ENCODE measurements at places on chromosomes 6 and 20.

DNA sequence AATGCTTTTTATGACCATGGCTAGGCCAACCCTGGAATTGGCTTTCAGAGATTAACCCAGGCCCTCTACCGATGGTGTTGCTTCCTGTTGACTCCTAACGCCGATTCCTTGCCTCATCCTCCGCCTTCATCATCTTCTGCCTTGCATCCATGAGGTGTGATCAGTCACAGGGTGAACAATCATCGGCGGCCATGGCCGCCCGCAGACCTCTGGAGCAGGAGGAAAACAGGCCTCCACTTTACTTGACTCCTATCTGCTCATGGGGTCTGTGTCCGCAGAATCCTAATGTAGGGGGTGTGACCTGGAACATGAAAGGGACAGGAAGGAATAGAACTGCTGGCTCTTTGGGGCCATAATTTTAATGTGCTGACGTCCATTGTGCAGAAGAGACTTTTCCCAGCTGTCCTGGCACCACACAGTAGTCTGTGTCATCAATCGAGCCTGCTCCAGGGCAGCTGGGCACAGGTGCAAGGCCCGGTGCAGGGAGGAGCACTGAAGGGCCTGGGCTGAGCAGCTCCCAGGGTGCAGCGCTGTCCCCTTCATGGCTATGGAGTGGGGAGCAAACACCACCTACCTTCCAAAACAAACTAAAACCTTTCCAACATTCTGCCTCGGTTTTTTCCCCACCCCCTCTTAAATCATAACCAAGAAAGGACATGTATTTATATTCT lies 8.0 kb downstream of the SLC22A3 start:
- H3K4me1 ChIP-seq, result no peaks in the 10 kb centered on the region
- H3K36me3 ChIP-seq, result no peaks in the 10 kb centered on the region
- no peak overlapping the region for H3K27ac ChIP-seq
- peaks cover 8% of the 10 kb centered on the region for H3K27me3 ChIP-seq

- no peak overlapping the region for H3K4me3 ChIP-seq
- H3K27me3 ChIP-seq, result peaks cover 3% of the 10 kb centered on the region
- no peak for DNase-seq
- H3K4me1 ChIP-seq, result no peaks in the 10 kb centered on the region
These were observed 204.1 kb downstream of the SIM1 start for GRCh38 chr6:100260584-100260983.

DNA sequence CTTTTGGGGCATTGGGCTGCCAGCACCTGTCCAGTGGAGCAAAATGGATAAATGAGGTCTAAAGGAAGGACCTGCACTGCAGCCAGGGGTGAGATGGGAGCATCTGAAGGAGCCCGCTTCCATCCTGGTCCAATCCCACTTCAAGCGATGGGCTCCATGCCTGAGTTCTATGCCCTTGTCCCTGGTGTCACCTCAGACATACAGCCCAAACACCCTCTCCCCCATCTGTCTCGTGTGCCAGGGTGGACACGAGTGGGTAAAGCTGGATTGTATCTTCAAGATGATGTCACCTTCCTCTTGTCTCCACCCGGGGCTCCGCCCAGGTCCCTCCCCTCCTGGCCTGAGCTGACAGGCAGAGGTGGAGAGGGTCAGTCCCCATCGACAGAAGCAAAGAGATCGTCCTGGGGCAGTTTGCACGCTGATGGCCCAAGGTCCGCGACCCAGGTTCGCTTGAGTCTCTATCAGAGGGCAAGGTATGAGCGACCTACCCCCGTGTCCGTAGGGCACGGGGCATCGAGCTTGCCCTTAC lies 544 bp downstream of the SMIM29 start:
- H3K36me3 ChIP-seq, result peaks cover 21% of the 10 kb centered on the region
- peak overlapping the region; percentile 86 for H3K27ac ChIP-seq
- H3K27me3 ChIP-seq, result no peaks in the 10 kb centered on the region
- peak overlapping the region; percentile 85 for H3K4me3 ChIP-seq

GRCh38 chr20:20611167-20611566 lies 101.3 kb downstream of the RALGAPA2 start:
- H3K27me3 ChIP-seq, result no peaks in the 10 kb centered on the region
- no peak overlapping the region for H3K27ac ChIP-seq
- peaks cover 11% of the 10 kb centered on the region for H3K36me3 ChIP-seq
- DNase-seq, result no peak
- no peaks in the 10 kb centered on the region for H3K4me1 ChIP-seq

DNA sequence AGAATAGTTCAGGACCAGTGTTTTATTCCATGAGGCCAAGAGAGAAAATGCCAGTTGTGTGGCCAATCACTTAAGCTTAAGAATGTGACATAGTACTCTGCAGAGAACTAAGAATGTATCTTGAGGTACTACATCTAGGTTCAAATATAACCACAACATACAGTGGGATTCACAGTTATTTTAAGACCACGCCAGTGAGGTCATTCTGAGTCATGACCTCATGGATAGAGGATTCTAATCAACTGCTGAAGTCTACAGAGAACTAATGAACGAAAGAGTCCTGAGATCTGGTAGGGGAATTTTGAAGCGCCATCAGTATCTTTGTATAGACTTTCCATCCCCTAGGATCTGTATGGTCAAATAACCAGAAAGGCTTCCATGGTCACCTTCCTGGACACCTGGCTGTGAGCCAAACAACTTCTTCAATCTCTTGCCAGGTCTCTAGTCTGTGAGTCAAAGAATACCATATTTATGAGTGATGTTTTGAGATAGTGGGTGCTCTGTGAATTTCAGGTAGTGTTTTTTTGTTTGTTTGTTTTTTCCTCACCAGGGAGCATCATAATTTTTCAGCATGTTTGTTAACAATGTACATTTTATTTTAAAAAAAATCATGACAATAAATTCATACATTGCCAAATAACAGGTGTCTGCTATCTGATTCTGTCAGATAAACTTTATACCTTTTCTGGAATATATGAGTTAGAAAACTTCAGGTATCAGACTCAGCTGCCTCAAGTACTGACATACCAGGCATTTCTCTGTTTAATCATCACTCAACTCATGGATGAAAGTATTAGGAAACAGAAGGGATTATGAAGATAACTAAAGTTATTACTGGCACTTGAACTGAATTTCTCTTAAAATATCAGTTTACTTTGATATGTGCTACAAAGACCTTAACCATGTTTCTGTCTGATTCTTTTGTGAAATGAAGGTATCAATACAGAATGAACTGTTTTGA lies 217.9 kb downstream of the PLCB4 start:
- H3K27me3 ChIP-seq, result no peaks in the 10 kb centered on the region
- no peaks in the 10 kb centered on the region for H3K36me3 ChIP-seq
- no peak for DNase-seq
- H3K4me3 ChIP-seq, result no peak overlapping the region
- no peaks in the 10 kb centered on the region for H3K4me1 ChIP-seq

DNA sequence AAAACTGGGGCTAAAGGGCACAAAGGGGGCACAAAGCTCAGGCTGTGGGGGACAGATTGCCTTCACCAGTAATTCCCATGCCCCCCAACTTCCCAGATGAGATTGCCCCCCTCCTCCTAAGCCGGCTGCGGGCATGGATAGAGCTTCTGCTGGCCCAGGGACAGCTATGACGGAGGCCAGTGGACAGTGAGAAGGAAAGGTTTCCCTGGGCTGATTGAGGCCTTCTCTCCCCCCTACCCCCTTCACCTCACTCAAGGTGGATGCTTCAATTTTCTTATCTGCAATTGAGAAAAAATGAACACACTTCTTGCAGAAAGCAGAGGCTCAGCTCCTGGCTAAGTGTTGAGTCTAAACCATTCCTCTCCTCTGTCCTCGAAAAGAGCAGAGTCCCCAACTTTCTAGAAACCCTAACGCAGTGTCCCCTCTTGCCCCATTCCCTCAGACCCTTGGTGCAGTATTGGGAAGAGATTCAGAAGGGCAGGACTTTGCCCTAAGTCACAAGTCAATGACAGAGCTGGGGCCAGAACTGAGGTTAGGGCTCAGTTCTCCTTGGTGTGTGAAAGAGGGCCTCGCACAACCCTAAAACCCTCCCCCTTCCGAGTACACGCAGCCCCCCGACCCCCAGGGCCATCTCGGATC lies 808 bp downstream of the SDC4 start:
- H3K4me1 ChIP-seq, result peaks cover 46% of the 10 kb centered on the region
- H3K4me3 ChIP-seq, result peak overlapping the region; percentile 79
- peaks cover 8% of the 10 kb centered on the region for H3K36me3 ChIP-seq
- H3K27ac ChIP-seq, result peak overlapping the region; percentile 81
- no peak for DNase-seq

DNA sequence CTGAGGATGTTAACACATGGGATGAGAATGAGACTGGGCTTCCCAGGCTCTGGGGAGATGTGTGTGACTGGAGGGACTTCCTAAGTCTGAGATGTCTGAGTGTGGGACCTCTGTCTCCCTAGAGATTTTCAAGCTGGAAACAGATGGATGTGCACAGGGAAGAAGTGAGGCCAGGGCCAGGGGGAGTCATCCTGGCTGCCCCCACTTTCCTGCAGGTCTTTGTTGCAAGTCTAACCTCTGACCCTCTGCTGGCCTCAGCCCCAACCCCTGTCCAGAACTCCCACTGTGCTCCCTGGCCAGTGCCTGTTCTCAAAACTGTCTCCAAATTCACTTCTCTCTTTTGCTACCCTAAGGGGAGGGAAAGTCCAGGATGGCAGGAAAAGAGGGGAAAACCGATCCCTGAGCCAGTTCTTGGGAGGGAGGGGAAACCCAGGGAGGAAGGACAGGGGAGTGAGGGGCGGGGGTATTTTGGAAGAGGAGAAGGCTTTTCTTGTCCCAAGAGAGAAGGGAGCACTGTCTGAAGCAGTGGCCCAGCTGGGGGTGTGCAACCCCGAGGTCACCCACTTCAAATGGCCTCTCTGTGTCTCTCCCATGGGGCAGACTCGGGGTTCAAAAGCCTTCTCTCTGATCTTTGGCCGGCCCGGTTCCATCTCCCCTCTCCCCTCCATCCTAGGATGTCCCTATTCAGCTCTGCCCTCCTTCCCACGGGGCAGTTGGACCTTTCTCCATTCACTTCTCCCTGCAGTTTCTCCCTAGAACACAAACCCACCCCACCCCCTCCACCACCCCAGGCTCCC lies 3.1 kb downstream of the PPP1R18 start:
- H3K27ac ChIP-seq, result peak overlapping the region; percentile 95
- no peak for DNase-seq
- H3K27me3 ChIP-seq, result no peaks in the 10 kb centered on the region
- H3K36me3 ChIP-seq, result peaks cover 88% of the 10 kb centered on the region
- peaks cover 14% of the 10 kb centered on the region for H3K4me1 ChIP-seq
- peak overlapping the region; percentile 88 for H3K4me3 ChIP-seq

- H3K27ac ChIP-seq, result peak overlapping the region; percentile 94
- no peaks in the 10 kb centered on the region for H3K27me3 ChIP-seq
- peaks cover 64% of the 10 kb centered on the region for H3K4me1 ChIP-seq
- H3K36me3 ChIP-seq, result peaks cover 43% of the 10 kb centered on the region
- peak; percentile 41 for DNase-seq
- peak overlapping the region; percentile 77 for H3K4me3 ChIP-seq
These were observed 679 bp upstream of the RING1 start for GRCh38 chr6:33207552-33208090.

- no peaks in the 10 kb centered on the region for H3K36me3 ChIP-seq
- H3K4me3 ChIP-seq, result no peak overlapping the region
- no peak overlapping the region for H3K27ac ChIP-seq
- DNase-seq, result no peak
- peaks cover 13% of the 10 kb centered on the region for H3K4me1 ChIP-seq
These were observed 56.5 kb downstream of the GPR6 start for GRCh38 chr6:110034667-110035036.

GRCh38 chr6:30829033-30829432 lies 55.3 kb upstream of the DDR1 start:
- H3K4me3 ChIP-seq, result peak overlapping the region; percentile 84
- H3K27ac ChIP-seq, result peak overlapping the region; percentile 96
- no peak for DNase-seq
- peaks cover 49% of the 10 kb centered on the region for H3K36me3 ChIP-seq
- peaks cover 59% of the 10 kb centered on the region for H3K4me1 ChIP-seq

DNA sequence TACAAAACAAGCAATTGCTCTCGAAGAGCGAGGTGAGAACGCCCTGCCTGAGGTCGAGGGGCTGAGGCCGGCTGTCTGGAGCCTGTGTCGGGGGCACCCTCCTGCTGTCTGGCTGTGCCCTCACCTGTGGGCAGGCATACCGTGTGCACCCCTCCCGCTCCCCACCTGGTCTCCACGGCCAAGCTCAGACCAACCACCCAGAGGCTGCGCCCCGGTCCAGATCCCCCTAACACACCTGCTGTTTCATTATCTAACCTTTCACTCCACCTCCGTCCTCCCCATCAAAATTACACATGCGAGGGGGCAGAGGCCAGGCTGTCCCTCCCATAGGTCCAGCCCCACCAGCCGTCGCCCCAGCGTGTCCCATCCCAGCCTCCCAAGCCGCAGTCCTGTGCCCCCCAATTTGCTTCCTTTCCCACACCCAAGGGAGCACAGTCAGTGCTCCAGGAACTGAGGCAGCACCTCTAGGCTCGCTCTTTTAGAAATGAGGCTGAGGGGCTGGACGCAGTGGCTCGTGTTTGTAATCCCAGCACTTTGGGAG lies 35.2 kb downstream of the NTSR1 start:
- H3K4me3 ChIP-seq, result no peak overlapping the region
- H3K27ac ChIP-seq, result no peak overlapping the region
- H3K27me3 ChIP-seq, result no peaks in the 10 kb centered on the region
- peaks cover 28% of the 10 kb centered on the region for H3K4me1 ChIP-seq
- H3K36me3 ChIP-seq, result no peaks in the 10 kb centered on the region

DNA sequence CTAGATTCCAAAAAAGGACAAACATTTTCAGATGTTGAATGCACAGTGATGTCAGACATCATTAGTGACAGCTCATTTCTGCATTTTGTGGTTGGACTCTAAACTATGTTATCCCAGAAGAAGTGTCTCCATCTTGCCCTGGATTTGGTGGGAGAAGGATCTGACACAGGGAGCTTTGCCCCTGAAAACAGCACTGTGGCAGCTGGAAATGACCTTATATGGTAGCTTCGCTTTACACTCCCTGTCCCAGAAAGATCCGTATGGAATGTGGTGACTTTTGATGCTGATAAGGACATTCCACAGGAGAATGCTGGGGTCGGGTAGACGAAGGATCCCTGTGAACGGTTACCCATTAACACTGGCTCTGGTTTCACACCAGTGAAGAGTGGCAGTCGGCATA lies 87.2 kb upstream of the EDN1 start:
- no peak overlapping the region for H3K27ac ChIP-seq
- H3K4me1 ChIP-seq, result peaks cover 3% of the 10 kb centered on the region
- no peak for DNase-seq
- no peak overlapping the region for H3K4me3 ChIP-seq
- H3K36me3 ChIP-seq, result no peaks in the 10 kb centered on the region

- H3K27me3 ChIP-seq, result peaks cover 19% of the 10 kb centered on the region
- peaks cover 24% of the 10 kb centered on the region for H3K4me1 ChIP-seq
- no peak overlapping the region for H3K4me3 ChIP-seq
- peak; percentile 17 for DNase-seq
- no peaks in the 10 kb centered on the region for H3K36me3 ChIP-seq
These were observed 1.9 kb downstream of the SGK1 start for GRCh38 chr6:134315974-134316441.

DNA sequence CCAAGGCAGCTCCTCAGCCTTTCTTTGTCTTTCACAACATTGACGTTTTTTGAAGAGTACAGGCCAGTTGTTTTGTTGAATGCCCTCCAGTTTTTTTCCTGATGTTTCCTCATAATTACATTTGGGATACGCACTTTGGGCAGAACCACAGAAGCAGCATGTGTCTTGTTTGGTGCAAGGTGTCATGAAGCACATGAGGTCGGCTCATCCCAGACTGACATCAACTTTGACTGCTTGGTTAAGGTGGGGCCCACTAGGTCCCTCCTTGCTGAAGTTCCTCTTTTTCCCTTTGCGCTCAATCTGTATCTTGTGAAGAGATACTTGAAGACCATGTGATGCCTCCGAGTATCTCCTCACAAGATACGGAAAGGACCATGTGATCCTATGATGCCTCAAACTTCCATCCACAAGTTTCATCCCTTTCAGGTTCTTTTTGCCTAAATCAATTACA lies 10.5 kb downstream of the SNAI1 start:
- DNase-seq, result no peak
- H3K4me3 ChIP-seq, result no peak overlapping the region
- H3K27ac ChIP-seq, result no peak overlapping the region
- H3K27me3 ChIP-seq, result peaks cover 5% of the 10 kb centered on the region

All from activated CD8-positive, alpha-beta T cell treated with anti-CD3 and anti-CD28 coated beads for 36 hours (primary cell).